ENCODE measurements at places on chromosomes 16 and 17.

DNA sequence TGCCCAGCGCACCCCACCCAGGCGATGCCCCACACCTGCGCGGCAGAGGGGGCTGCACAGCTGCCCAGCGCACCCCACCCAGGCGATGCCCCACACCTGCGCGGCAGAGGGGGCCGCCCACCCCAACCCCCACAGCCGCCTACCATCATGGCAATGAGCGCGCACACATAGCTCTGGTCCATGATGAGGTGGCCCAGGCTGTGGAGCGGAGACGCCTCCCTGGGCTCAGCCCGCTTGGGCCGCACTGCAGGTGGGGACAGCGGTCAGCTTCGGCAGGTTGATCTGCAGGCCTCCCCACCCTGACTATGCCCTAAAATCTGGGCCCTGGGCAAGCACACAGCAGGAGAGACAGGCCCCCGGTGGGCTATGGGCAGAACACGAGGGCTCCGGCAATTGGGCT, 30.2 kb downstream of the CTU2 start:
- DNase-seq, result no peak

GRCh38 chr16:4415538-4416199, 727 bp downstream of the CORO7 start:
- no peak for DNase-seq

DNA sequence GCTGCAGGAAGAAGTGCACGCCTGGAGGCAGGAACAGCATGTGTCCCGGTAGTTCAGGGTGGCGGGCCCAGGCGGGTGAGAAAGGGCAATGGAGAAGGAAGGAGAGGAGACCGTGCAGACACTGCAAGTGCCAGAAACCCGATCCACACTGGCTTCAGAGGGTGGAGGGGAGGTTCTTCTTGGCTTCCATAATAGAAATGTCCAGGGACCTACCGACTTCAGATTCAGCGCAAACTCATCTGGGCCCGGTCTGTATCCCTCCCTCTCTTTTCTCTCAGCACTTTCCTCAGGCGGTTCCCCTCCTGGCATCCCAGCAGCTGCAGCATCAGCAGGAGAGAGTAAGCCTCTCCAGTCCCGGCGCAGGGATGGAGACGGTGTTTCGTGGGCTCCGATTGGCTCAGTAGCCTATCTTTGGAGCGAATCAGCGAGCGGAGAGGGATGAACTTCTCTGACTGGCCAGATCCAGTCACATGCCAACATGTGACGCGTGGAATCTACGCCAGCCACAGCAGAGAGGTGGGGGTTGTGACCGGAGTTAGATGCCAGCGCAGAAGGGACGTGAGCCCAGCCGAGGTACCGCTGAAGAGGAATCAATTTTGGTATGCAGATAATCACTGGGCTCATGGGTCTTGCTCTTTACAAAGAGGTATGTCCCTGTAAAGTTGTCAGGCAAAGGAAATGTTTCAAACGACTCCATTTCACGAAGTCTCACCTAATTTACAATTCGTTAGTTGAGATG, 1.9 kb upstream of the PRPSAP2 start:
- DNase-seq, result peak; percentile 95

DNA sequence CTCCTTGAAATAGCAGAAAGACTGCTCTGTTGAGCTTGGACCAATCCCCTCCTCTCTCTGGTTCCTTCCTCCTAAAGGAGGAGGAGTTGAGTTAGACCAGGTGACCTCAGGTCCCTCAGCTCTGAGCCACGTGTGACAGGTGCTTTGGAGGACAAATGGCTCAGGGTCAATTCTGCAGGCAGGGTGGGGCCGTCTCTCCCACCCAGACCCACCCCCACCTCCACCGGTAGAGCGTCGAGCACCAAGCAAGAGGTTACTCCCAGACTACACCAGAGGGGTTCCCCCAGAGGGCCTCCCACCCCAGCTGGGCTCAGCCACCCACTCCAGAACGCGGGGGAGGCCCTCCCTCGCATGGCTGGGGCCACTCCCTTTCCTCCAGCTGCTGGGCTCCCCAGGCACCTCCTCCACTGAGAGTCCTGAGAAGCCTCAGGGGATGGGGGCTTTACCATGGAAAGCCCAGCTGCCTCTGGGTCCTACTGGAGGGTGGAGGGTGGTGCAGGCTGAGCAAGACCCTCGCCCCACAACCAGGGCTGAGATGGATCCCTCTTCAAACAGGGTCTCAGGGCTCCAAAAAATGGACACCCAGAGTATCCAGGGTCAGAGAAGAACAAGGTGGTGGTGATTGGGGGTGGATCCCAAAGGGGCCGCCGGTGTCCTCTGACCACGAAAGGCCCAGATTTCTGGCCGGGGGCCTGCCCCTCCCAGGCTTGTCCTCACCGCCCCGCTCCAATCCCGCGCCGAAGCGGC, 7.6 kb downstream of the MYO1C start:
- DNase-seq, result peak; percentile 71

DNA sequence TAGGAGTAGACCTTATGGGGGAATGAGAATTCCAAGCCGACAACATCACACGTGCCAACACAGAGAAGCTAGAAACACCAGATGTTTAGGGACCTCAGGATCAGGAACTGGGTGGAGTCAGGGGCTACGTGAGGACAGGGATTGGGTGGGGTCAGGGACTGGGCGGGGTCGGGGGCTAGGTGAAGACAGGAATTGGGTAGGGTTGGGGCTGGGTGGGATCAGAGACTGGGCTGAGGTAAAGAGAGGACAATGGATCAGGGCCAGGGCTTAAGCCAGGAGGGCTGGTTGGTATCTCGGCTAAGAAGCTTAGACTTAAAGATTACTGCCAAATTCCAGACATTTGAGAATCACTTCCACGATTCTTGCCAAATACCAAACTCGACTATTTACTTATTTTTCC, 11.6 kb downstream of the TEKT5 start:
- DNase-seq, result no peak

DNA sequence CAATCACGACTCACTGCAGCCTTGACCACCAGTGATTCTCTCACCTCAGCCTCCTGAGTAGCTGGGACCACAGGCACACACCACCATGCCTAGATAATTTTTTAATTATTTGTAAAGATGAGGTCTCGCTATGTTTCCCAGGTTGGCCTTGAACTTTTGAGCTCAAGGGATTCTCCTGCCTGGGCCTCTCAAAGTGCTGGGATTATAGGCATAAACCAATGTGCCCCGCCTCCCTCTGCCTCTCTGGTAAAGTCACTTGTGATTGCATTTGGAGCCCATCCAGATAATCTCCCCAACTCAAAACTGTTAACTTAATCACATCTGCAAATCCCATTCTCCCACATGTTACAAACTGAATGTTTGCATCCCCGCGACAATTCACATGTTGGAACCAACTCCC, 11.8 kb upstream of the PECAM1 start:
- no peak for DNase-seq

GRCh38 chr16:74094514-74094913, 202.1 kb upstream of the PSMD7 start:
- DNase-seq, result no peak

GRCh38 chr17:6780001-6780400, 4.0 kb downstream of the FBXO39 start:
- no peak for DNase-seq

- no peak for DNase-seq
These were observed 7.1 kb upstream of the IL32 start for GRCh38 chr16:3058139-3059030.

GRCh38 chr17:68830313-68830712, 124.9 kb downstream of the ABCA8 start:
- no peak for DNase-seq

GRCh38 chr16:70772493-70772892, 28.5 kb downstream of the VAC14 start:
- DNase-seq, result no peak

DNA sequence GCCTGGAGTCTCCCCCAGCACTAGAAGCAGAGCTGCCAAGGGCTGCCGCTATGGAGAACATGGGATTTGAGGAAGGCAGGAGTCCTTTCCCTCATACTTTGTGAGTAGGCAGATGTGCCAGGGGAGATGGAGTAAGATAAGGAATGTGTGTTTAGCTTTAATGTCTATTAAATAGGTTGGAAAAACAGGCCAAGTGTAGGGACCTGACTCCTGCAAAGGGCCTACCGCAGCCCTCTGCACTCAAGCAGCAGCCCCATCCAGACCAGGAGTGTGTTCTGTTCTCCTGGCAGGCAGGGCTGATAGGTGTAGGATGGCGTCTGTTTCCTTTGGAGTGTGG, 1.8 kb upstream of the MIF4GD start:
- DNase-seq, result no peak

GRCh38 chr17:59796138-59796537, 88.7 kb downstream of the VMP1 start:
- DNase-seq, result no peak

DNA sequence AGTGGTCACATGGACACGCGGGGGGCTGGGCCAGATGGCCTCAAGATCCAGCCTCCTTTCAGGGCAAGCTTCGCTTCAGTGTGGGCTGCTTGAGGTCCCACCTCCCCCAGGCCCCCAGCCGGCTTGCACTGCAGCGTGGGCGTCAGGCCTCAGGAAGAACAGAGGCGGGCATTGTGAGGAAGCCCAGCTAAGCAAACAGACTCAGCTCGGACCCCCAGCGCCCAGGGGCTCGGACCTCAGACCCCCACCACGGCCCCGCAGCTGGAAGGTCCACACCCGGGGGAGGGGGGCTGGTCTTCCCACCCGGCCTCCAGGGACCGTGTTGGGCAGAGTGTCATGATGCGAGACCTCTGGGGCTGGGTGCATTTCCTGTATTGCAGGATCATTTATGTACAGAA, 24.7 kb upstream of the ZNF469 start:
- no peak for DNase-seq

- DNase-seq, result no peak
These were observed 3.6 kb downstream of the RNF43 start for GRCh38 chr17:58413684-58414083.

DNA sequence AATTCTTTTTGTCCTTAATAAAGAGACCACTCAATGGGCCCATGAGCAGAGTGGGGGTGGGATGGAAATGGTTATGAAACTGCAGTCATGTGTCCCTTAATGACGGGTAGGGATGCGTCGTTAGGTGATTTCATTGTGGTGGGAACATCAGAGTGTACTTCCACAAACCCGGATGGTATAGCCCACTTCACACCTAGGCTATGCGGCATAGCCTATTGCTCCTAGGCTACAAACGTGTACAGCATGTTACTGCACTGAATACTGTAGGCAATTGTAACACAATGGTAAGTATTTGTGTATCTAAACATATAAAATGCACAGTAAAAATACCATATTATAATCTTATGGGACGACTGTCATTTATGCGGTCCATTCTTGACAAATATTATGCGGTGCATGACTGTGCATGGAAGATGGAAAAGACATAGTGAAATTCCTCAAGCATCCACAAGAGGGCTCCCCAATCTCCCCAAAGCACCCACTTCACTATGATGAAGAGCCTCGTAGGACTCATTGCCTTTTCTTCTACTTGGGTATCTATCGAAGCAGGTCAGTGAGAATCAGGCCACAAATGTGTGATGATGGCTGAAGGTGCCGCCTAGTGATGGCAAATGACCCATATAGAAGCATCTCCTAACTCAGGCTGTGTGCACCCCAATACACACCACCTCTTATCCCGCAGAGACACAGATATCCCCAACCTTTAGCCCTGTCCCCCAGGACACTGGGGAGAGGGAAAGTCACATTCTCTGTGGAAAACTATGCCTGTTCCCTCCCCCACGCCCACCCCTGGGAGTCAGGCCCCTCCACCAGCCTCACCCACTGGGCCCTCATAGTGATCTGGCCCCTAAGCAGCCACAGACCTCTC, 43.5 kb downstream of the TBX21 start:
- DNase-seq, result no peak

GRCh38 chr17:4965311-4965986, 2.2 kb downstream of the SPAG7 start:
- no peak for DNase-seq

DNA sequence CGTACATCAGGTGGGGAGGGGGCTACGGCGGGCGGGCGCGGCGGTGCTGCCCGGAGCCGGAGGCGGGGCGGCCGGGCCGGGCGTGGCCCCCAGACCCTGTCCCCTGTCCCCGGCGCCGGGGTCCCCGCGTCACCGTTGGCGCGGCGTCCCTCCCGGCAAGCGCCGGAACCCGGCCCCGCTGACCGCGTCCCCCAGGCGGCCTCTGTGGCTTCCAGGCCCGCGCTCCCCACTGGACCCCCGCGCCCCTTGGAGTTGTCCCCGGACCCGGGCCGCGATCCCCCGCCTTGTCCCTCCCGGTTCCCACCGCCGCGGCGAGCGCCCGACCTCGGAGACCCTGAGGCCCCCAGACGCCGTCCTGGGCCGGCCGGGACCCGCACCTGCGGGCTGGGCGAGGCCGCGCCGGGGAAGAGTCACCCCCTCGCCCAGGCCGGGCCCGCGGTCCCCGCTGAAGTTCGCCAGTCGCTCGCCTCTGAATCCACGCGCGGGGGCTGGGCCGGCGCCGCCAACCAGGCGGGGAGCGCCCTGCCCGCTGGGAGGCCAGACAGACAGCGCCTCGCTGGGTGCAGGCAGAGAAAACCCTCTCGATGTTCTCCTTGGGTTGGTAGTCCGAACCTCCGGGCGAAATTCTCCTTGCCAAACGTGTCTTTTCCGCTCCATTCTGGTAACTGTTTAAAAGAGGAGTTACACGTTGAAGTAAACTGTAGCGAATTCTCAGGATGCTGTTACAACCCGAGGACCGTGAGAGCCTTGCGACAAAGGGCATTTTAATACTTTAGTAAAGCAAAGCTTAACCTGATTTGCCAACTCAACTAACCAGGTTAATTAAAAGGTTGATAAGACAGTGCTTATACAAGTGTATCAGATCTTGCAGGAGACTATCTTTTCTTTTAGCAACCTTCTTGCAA, 761 bp downstream of the GAN start:
- peak; percentile 54 for DNase-seq

DNA sequence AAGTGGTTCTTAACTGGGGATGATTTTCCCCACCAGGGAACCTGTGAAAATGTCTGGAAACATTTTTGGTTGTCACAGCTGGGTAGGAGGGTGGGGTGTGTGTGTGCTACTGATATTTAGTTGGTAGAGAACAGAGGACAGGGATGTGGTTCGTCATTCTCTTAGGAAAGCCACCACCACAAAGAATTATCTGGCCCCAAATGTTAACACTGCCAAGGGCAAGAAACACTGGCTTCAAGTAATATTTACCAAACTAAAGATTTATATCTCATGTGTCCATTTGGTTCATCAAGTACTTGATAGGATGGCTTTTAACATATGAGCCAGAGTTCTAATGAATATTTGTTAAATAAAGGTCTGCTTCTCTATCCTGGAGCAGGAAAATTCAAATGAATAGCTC, 19.5 kb downstream of the MPHOSPH6 start:
- DNase-seq, result no peak

GRCh38 chr16:80803339-80804055, 901 bp downstream of the CDYL2 start:
- no peak for DNase-seq

DNA sequence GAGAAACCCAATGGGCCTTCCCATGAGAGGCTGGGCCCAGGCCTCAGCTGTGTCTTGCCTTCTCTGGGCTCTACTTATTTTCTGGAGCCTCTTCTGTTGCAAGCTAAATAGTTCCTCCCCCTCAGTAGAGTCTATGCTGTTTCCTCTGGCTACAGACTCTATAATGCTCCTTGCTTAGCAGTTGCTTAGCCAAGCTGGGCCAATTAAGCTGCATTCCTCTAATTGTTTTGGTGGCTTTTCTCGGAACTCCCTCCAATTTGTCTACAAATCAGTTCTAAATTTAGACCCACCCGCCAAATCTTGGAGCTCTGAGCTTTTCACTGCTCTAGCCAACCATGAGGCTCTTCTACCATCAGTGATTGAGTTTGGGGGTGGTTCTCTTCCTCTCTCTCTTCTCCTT, 302.7 kb upstream of the ASIC2 start:
- no peak for DNase-seq

- no peak for DNase-seq
These were observed 6.8 kb downstream of the FBXO47 start for GRCh38 chr17:38960402-38960801.

GRCh38 chr17:29622337-29623282, at the start of gene CORO6:
Gene CORO6, minus strand, starts transcription at chr17:29622912. Its CDS starts 1,491 bp downstream, at chr17:29621421.
- DNase-seq, result peak; percentile 65

GRCh38 chr16:51816929-51817328, 665.9 kb upstream of the SALL1 start:
- DNase-seq, result no peak
